ENCODE measurements at places on chromosomes 1 and 21.

DNA sequence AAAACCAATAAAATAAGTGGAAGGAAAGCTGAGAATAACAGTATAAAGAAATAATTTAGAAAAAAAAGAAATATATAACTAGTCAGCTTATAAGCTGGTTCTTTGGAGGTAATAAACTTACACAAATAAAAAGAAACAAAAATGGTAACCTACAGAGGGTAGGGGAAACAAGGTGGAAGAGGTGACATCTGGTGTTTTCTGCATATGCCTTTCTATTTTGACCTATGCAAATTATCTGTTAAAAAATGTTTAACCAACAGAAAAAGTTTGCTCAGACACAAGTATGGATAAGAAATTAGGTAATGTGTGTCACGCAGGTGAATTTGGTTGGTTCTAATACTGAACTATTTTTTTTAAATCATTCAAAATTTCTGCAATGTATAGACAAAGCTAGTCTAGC is 53.6 kb upstream of the DMRTA2 start:
- DNase-seq = no peak

DNA sequence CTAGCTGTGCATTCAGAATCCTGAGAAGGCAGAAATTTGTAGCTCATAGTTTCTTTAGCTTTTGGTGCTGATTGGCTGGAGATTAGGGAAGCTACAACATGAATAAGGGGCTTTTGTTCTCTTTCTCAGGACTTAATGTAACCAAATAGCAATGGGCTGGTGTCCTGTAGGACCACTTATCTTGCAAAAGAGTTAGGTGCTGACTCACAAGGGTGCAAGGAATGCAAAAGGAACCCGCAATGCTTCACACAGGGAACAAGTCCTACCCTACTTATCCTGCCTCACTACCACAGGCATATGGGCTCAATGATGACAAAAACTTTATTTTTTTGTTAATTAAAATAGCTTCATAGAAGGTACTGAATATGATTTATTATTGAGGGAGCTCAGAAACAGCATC is 541.5 kb downstream of the AMY1C start:
- no peak for DNase-seq

GRCh38 chr1:33163621-33164519 is 18.0 kb downstream of the TRIM62 start:
- no peak for DNase-seq

- DNase-seq = no peak
Measured at GRCh38 chr1:205032508-205032907, 10.5 kb upstream of the CNTN2 start.

DNA sequence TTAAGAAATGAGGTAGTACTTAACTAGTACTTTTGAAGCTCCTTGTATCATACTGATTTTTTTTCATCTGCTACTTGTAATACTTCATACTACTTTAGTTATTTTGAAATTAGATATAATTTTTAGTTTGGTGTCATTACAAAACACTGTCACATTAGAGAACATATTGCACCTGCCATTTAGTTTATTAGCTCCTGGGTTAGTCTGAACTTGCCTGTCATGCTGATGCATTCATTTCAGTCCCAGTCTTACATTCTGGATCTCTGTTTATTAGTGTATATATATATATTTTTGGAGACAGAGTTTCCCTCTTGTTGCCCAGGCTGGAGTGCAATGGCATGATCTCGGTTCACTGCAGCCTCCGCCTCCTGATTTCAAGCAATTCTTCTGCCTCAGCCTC is 50.3 kb downstream of the DYRK1A start:
- DNase-seq = no peak

- DNase-seq = no peak
Measured at GRCh38 chr1:170714163-170714562, 50.2 kb downstream of the PRRX1 start.

- no peak for DNase-seq
Measured at GRCh38 chr21:40099809-40100208, 232.6 kb downstream of the PCP4 start.

DNA sequence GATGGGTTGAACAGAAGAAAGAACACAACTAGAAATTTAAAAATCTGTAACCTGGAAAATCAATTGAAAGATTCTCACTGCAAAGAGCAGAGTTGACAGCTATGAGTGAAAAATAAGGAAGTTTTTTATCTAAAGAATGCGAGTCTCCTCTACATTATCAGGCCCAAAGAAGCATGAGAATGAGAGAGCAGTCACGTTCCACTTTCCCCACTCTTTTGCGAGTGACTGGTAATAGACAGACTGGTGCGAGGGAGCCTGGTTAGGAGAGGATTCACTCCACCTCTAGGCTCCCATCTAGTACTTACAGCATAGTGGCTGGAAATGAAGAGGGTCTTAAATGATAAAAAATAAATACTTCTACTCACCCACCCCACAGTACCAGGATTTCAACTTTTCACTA is 52.0 kb downstream of the PRDX6 start:
- no peak for DNase-seq

GRCh38 chr1:29397256-29397590 is 160.9 kb downstream of the PTPRU start:
- no peak for DNase-seq

- no peak for DNase-seq
Measured at GRCh38 chr1:199725002-199725565, 302.4 kb upstream of the NR5A2 start.

DNA sequence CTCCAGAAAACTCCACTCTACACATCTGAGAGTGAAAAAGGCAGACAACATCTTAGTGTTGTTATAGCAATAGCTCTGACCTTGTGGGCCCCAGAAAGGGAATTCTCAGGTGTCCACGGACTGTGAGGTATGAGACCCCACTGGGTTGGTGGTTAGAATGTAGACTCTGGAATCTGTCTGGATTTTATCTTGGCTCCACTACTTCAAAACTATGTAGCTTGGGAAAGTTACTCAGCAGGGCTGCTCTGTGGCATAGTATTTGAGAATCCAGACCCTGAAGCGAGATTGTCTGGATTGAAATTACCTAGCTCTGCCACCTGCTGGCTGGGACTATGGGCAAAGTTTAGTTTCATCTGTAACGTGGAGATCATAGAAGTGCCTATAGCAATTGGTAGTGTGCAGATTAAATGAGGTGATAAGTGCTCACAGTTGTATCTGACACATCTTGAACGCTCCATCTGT is 25.8 kb downstream of the PRDM2 start:
- DNase-seq = peak; percentile 73

DNA sequence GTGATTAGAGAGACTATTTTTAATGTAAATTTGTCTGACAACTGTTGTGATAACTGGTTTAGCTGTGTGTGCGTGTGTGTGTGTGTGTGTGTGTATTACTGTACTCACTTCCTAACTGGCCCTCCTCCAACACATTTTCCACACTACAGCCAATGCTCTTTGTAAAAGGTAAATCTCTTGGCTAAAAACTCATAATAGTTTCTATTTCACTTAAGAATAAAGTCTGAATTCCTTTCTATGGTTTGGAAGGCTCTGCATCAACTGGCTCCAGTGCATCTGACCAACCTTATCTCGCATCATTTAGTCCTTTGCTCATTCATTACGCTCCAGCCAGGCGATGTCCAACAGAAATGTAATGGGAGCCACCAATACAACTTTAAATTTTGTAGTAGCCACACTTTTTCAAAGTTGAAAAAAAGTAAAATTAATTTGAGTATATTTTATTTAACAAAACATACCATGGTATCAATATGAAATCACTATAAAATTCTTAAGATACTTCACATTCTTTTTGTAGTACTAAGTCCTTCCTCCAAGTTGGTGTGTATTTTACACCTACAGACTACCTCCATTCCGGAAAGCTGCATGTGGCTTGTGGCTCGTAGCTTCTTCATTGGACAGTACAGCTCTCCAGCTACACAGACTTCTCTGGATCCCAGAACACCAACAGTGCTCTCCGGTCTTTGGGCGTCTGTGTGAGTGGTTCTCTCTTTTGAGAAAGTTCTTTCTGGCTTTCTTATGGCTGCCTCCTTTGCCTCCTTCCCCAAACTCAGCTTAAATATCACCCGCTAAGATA is 68.9 kb downstream of the NRIP1 start:
- no peak for DNase-seq

DNA sequence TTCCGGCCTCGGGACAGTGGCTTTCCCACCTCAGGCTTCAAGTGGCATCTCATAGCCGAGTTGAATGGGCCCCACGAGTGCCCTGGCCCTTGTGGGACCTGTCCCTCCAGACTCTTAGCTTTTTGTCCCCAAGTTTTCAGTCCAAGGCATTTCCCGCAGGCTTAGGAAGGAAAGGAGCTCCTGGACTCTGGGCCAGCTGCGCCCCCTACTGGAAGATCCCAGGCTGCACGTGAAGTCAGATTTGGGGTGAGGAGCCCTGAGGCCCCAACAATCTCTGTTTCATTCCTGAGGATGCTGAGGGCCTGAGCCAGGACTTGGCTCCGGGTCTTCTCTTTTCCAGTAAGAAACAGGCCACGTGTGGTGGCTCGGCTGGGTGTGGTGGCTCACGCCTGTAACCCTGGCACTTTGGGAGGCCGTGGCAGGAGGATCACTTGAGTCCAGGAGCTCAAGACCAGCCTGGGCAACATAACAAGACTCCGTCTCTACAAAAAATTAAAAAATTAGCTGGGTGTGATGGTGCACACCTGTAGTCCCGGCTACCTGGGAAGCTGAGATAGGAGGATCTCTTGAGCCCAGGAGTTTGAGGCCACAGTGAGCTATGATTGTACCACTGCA is 67.4 kb downstream of the ARHGEF10L start:
- DNase-seq = peak; percentile 28

DNA sequence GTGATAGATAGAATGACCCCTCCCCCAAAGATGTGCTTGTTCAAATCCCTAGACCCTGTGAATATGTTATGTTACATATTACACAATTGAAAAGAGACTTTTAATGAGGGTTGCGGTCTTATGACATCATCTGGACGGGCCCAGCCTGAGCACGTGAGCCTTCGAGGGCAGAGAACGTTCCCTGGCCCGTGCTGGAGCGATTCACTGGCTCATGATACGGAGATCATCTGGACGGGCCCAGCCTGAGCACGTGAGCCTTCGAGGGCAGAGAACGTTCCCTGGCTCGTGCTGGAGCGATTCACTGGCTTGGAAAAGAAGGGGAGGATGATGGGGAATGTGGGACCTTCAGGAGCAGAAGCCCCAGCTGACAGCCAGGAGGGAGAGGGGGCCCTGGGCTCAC is 34.4 kb upstream of the COL18A1 start:
- no peak for DNase-seq

DNA sequence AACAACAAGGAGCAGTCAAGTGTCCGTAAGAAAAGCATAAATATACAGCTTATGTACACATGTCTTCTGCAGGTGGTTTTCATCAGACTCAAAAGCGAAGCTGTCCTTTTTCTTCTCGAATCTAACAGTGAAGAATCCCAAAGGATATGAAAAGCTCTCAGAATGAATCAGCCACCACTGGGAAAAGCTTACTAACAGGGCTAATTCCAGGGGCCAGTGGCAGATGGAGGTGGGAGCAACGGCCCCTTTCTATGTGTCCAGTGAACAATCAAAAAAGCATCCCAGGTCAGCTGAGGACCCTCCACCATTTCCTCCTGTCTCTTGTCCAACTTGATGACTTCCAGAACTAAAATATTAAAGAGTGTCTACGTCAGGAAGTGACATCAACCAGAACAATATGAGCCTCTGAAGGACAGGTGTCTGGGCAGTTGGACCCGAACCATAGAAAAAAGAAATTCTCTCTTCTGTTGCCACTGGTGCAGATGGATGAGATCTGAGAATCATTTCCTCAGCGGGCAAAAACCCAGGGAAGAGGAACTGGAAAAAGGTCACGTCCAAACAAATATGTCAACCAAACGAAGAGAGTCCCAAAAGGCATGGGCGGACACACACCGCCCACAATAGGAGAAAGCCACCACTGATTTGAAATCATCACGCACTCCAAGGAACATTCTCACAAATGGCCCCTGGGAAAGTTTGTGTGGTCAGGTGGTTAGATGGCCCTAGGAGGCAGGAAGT is 70.4 kb upstream of the TIAM1 start:
- no peak for DNase-seq

- DNase-seq = peak; percentile 51
Measured at GRCh38 chr1:65958561-65959350, 166.1 kb downstream of the PDE4B start.

DNA sequence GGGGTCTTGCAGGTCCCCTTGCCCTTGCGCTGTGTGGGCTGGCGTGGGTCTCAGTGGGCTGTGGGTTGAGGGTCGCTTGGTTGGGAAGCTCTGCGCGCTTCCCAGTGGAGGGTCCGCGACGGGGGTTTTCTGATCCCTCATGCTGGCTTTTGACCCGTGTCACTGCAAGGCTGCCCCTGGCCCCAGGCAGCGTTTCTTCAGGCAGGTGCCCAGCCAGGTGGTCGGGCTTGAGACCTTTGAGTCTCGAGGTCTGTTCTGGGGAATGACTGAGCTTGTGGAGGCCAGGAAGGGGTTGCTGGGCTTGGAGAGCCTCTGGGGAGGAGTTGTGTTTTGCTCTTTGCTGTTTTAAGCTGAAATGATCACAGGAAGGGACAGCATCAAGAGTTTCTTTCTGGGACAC is 5.3 kb downstream of the SKI start:
- no peak for DNase-seq

DNA sequence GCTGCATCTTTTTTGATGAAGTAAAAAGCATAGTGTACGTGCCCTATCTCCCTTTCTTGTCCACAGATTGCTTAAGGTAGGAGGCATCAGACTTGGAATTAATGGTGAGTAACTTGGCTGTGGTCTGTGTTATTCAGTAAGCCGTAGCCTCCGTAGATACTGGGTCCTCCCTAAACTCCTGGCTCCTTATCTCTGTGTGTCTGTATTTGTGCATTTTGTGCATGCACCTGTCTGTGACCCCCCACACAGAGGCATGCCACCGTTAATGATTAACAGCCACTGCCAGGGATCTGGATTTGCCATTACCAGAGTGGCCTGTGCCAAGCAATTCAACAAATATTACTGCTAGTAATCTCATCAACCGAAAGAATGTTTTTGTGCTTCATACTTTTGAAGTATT is 31.9 kb downstream of the MAP3K21 start:
- no peak for DNase-seq

DNA sequence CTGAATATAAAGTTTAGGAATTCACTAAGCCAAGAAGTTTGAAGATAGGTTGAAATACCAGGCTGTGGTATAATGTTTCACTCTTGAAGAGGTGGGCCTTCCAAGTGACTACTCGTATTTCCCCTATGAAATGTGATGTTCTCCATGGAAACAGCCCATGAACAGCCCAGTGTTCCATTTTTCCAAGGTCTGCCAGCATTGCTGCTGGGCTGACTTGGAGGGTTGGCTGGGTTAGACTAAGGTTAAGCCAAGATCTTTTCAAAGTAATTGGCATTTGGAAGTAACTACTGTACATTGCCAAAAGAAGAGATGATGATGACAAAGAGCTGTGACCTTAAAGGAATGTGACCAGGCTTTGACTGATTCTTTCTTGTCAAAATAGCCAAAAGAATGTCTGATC is 73.8 kb downstream of the RPE65 start:
- no peak for DNase-seq

GRCh38 chr1:51966559-51966958 is 23.9 kb downstream of the RAB3B start:
- DNase-seq = no peak
